ENCODE measurements at places on chromosomes 3 and 15.

DNA sequence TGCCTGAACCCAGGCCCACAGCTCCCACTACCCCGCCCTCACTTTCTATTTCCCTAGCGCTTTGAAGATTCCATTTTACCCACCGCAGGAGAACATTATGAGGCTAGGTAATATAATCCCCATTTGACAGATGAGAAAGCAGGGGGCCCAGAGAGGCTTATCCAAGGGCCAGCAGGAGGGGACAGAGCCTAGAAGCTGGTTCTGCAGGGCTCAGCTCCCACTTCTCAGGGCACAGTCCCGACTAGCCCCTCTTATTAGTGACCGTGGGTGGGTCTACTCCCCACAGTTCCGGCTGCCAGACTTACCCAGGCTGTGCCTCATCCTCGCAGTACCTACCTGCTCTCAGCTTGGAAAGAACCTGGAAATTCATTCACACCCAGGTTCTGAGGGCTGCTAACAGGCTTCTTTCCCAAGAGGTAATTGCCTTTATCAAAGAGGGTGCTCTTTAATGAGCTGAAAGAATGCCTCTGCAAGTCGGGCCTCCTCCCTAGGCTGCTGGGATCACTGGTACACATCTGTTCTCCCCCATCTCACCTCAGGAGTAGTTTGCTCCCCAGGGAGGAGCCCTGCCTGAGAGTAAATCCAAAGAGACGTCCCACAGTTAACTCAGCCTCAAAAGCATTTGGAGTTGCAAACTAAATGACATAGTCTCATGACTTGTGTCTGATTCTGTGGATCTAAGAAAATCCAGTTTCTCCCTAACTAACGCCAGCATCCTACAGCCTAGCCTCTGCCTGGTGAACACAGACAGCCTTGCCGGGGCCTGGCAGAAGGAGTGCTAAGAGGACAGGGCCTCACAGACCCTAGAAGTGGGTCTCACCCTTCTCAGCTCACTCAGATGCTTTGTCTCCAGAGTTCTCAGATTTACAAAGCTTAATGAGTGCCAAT is 125.0 kb downstream of the CHSY1 start:
- no peak for DNase-seq

- no peak for DNase-seq
Observed at GRCh38 chr3:127834771-127835170, 12.5 kb upstream of the MGLL start.

GRCh38 chr3:101813817-101814440 is 34.9 kb downstream of the NXPE3 start:
- DNase-seq: no peak

GRCh38 chr3:180329187-180329586 is 272.8 kb upstream of the TTC14 start:
- no peak for DNase-seq

- no peak for DNase-seq
Observed at GRCh38 chr15:68447209-68447608, 15.2 kb upstream of the ITGA11 start.

GRCh38 chr3:20909511-20909910 is 723.5 kb upstream of the SGO1 start:
- DNase-seq: no peak

DNA sequence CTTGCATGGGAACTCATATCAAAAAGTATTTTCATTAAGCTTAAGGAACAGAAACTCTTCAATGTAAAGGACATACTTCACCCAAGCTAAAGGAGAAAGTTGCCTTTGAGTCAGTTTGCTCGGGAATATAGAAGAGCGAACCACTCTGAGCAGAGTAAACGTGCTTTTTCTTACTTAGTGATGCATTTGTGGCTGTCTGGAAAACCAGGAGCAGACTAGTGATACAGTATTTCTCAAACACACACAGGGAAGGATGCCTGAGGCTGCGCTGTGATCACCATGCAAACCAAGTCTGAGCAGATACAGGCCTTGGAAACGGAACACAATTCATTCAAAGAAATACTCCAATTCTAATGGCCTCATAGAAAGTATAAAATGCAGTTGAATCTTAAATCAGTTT is 121.0 kb upstream of the CDIN1 start:
- DNase-seq: no peak

DNA sequence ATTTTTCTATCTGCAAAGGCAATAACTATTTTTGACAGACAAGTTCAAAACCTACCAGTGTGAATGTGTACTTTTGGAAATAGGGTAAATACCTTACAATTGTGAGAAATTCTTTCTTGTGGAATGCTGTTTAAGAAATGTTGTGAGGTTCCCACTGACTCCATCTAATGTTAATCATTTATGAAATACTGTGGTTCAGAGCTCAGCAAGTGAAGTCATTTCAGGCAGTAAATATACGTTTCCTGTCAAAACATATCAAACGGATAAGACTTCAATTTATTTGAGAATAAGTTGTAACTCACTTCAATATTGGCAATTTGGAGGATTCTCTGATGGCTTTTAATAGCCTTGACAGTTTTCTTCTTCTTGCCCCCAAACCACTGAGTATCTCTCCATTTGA is 16.4 kb downstream of the TAFA4 start:
- DNase-seq: no peak

- DNase-seq: no peak
Observed at GRCh38 chr3:125594581-125595011, 701 bp downstream of the OSBPL11 start.

DNA sequence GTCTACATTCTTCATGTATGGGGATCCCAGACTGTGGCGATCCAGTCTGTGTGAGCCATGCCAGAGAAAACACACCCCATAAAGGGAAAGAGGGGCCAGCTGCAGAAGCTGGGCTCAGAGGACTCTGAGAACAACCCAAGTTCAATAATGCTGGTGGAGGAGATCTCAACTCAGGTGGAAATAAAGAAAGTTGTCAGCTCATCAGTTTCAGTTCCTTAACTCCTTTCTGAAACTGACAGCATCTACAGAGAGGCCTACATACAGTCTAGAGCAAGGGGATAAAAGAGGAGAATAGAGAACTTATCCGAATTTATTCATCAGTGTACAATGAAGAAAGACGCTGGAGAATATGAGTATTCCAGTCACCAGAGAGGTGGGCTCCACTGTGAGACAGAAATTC is 77.0 kb downstream of the NTRK3 start:
- no peak for DNase-seq

GRCh38 chr3:81043009-81043408 is 718.4 kb downstream of the GBE1 start:
- no peak for DNase-seq

GRCh38 chr15:71251584-71252043 is 136.3 kb downstream of the THSD4 start:
- no peak for DNase-seq

DNA sequence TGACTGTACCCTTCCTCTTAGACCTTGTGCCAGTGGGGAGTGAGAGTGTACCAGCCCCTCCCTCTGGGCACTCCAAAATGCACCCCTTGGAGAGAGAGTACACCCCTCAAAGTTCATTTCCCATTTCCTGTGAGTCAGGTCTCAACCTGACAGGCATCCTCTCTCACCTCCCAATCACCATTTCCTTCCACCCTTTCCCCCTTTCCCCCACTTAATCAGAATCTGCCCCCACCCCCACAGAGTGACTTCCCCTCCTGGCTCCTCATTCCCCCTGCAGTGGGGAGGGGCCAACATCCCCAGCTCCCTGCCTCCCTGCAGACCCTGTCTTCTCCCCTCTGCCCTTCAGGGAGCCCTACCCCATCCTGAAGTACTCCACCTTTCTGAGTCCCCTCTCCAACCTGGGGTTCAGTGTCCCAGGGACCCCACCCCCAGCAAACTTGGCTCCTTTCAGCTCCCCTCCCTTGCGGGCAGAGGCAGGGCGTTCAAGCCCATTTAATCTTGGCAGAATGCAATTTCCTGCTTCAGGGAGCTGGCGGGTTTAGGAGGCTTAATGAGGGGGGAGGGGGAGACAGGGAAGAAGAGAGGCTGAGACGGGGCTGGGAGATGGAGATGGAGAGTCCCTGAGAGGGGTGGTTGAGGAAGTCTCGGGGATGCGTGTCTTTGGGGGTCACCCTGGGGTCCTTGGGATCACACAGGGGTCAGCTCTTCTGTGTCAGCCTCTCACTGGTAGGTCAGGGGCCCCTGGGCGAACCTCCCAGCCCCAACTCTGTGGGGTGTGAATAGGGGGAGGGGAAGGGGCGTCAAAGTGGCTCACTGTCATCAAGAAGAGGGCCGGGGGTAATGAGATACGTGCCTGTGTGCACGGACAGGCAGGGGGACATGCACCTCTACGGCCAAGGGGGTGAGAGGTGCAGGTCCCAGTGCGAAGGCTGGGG is 16.6 kb upstream of the SEMA3F start:
- no peak for DNase-seq

DNA sequence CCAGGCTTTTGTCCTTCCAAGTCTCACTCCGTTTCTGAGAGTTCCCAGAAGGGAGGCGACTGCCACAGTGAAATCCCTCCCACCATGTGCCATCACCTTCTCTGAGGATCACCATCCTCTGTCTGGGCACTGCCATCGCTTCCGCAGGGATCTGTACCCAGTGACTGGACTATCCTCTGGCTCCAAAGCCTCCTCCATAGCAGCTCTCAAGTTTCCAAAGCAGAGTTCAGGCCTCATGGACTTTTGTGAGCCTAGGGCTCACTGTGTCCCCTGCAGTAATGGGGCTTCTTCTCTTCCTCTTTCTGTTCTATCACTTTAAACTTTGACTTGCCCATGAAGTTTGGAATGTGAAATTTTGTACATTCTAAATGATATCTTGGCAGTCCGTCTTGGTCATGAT is 63.9 kb downstream of the TIPARP start:
- DNase-seq: no peak

DNA sequence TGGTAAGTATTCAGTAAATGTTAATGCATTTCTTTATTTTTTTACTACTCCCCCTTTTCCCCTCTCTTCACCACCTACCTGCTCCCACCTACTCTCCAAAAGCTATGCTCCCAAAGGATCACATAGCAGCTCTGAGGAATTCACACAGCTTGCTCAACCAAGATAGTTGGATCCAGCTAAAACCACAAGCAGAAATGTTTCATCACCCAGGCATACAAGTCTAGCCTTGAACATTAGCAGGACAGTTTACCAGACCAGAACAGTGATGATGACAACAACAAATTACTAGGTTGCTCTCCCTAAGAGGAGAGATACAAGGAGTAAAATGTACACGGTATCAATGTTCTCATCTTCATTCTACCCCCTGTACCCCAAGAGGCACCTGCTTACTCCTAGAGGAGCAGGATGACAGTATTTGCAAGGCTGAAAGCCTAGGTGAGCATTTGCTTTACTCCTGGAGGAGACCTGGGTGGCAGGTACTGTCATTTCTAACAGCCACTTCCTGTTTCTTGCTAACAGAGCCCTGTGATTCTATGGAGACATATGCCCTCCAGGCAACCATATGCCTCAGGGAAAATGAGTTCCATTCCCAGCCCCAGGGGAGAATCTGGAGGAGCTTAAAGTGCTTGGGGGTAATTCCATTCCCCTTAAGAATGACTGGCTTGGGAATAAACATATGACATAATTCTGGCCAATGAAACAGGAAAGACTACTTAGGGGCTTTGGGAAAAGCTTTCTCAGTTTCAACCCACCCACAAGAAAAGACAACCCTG is 237.5 kb downstream of the NTRK3 start:
- DNase-seq: no peak

- DNase-seq: no peak
Observed at GRCh38 chr3:169054471-169054870, 609.0 kb downstream of the MECOM start.

DNA sequence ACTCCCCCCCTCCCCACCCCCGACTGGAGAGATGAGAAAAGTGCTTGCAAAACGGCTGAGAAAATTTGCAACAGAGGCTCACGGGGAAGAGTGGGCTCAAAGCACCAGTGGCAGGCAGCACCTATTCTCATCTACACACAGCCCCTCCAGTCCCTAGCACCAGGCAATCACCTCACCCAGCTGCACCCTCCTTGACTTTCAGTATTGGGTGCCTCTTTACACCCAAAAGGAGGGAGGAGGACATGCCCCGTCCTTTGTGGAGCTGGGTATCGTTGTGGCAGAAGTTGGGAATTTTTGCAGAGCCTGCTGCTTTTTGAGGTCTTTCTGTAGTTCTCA is 182.8 kb upstream of the TOPAZ1 start:
- no peak for DNase-seq

DNA sequence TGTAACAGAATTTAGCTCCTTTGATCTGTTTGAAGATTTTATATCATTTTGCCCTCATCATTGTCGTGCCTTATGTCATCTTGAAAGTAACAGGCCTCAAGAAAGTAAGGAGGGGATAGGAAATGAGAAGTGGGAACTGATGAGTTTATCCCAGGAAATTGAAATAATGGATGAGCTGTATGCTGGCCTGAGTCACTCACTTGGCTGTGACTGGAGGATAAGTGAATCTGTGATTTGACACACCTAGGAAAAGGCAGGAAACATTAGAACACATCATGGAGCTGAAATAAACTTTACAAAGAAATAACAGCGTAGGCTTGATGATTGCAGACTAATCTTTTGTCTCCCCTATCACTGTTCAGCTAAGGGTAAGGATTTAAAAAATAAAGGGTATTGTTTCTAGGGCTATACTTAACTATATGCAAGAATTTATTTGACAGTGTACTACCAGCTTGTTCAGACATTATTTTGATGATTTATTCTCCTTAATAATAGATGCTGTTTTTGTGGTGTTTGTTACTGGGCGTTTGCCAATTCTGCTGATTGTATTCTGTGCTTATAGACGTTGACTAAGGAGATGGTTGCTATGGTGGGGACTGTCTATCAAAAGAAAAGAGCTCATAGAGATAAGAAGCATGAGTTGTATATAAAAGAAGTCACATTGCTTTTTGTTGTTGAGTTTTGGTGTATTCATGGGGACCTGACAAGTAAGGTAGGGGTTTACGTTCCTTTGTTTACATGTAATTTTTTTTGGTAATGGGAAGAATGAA is 105.6 kb upstream of the ROPN1 start:
- DNase-seq: no peak

- no peak for DNase-seq
Observed at GRCh38 chr3:55147856-55148720, 220.2 kb upstream of the LRTM1 start.

DNA sequence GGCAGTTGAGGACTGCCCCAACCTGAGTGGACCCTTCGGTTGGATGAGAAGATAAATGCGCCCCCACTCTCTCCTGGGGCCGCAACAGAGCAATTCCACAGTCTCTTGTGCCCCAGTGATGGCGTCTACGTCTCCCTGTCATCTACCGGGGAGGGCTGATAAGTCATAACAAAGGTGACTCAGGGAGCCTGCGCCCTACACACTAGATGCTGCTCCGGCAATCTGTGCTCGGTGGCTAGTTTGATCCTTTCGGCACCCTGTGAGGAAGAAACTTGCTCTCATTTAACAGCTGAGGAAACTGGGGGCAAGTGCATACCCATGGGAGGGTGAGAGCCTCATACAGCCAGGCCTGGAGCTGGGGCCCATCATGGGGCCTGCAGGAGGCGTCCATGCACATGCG is 14.1 kb upstream of the SEMA3F start:
- no peak for DNase-seq

DNA sequence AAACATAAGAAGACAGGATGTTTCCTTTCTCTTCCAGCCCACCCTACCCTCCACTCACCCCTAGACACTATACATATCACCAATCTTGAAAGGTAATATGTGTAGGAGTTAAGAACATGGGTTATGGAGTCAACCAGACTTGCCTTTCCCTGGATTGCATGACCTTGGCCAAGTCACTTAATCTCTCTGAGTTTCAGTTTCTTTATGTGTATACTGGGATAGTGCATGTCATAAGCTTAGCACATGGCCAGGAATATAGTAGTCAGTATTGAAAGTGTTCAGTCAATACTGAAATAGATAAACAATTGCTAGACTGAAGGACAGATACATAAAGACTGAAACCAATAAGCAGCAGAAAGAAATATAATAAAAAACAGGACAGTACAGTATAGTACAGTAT is 283.2 kb upstream of the STT3B start:
- DNase-seq: no peak

All from stimulated activated CD8-positive, alpha-beta memory T cell treated with anti-CD3 and anti-CD28 coated beads, Interleukin-15, amount 100 ng/mL, for 4 hours (primary cell).